ENCODE measurements at places on chromosomes 7 and 10. TPM values are rescaled to one million over a fixed set of nuclear protein-coding genes. Genes with fewer than 3 reads are reported as not detected.

DNA sequence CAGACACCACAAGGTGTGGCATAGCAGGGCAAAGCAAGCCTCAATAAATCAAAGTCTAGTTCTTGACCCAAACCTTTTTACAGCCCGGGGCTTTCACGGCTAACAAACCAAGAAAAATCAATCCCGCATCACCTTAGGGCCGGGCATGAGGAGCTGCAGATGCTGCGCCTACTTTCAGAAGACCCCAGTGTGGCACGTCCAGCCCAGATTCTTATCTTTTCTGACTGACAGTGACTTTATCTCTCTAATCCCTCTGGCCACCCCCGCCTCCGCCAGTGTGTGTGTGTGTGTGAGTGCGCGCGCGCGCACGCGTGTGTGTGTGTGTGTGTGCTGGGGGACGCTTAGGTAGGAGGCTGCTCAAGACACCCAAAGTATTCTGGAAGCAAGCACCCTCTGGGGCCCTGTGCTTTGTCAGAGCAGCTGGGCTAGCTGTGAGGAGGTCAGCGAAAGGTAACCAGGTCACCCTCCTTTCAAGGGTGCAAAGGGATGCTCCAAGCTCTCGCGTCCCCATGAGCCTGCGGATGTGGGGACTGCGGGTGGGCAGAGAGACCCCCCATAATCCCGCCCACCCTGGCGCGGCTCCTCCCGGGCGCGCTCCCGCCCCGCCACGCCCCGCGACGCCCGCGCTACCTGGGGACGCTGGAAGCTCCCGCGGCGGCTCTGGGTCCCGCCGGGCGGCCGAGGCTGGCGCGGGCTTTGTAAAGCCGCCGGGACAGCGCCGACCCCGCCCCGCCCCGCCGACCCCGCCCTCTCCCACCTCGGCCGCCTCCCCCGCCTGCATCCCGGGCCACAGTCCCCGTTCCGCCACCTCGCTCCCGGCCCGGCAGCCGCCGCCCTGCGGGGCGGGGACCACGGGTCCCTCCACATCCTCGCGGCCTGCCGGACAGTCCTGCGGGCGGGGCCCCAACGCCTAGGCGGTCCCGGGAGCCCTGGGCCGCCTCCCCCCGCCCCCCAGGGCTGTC lies 57.1 kb upstream of the RHOBTB1 start:
- no peak for DNase-seq

- DNase-seq: no peak
These were observed 352.4 kb downstream of the TCERG1L start for GRCh38 chr10:130958981-130959751.

GRCh38 chr7:18116661-18117060 lies 89.0 kb upstream of the PRPS1L1 start:
- no peak for DNase-seq

- DNase-seq: no peak
These were observed 605.6 kb upstream of the TEX47 start for GRCh38 chr7:89401099-89401498.

- no peak for DNase-seq
These were observed 173.5 kb downstream of the PLXNA4 start for GRCh38 chr7:132402751-132403245.

DNA sequence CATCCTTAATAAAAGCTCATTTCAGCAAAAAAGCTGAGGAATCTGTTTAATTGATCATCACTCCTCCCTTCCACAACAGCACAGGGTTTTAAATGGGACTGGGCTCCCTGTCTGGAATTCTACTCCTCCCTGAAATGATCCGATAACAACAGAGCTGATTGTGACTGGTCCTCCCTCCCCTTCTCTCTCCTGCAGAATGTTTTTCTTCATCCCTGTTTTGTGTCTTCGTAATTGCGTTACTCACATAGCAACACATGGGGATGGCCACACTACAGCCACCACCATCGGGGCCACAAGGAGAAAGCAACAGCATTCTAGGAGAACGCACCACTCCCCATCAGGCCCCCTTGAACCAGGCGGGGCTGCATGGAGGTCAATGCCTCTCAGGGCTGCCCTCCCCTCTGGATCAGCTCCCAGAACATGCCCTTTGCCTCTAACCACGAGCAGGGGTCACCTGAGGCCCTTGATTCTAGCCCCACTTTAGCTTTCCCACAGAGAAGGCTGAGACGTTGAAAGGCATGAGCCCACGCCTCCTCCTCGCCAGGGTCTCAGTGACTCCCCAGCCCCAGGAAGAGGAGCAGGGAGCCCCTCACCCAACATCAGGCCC lies 152.6 kb downstream of the PLXNA4 start:
- no peak for DNase-seq

DNA sequence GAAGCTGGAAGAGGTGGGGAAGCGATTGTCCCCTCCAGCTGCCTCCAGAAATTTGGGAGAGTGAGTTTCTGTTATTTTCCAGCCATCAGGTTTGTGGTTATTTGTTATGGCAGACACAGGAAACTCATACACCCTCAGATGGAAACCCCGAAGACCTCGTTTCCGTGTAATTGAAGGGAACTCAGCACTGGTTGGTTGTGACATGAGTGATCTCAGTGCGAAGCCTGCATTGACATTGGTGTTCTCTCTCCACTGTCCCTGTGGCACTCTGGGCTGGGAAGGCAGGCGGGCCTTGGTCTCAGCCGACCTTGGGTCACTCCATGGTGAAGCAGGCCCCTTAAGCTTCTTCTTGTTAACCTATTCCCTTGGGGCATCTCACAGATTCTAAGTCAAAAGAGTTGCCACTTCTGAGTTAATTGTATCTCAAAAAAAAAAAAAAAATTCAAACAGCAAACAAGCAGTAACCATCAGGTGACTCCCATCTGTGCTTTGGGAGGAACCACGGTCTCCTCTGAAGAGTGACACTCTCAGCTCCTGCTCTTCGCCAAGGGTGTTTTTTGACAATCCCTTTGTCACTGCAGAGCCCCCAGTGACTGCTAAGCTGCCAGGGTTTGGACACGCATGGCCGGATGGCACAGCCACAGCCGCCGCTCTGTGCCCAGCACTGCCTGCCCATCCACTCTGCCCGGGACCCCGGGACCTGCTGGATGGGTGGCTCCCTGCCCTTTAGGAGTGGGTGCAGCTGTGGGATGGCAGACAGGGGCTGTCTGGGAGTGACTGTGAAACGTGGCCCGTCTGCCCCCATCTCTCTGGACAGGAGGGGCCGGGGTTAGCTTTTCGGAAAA lies 233.6 kb downstream of the PRPF18 start:
- DNase-seq: no peak

Gene CADPS2
- polyA plus RNA-seq: 6.8 TPM

DNA sequence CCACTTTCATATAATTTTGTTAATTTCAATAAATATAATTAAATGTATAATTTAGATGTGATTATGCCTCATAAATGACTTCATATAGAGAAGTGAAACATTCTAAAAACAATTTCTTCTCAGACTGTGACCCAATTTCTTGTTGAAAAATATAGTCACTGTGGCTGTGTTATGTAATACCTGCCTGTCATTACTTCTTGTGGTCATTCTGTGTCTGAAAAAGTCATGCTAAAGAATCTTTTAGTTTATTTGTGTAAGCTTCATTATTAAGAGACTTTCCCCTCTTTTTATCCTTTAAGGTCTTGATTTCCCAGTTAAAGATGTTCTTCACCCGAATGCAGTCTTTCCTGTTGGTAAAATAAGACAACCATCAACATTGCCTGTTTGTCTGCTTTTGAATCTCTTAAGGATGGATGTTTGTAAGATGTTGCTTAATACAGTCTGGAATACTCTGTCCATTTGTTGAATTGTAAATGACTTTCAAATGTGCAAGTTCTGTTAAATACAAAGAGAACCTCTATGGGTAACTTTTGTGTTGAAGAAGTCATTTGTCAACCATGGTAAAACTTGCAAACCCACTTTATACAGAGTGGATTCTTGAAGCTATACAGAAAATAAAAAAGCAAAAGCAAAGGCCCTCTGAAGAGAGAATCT lies 16.0 kb downstream of the KAT6B start:
- no peak for DNase-seq

DNA sequence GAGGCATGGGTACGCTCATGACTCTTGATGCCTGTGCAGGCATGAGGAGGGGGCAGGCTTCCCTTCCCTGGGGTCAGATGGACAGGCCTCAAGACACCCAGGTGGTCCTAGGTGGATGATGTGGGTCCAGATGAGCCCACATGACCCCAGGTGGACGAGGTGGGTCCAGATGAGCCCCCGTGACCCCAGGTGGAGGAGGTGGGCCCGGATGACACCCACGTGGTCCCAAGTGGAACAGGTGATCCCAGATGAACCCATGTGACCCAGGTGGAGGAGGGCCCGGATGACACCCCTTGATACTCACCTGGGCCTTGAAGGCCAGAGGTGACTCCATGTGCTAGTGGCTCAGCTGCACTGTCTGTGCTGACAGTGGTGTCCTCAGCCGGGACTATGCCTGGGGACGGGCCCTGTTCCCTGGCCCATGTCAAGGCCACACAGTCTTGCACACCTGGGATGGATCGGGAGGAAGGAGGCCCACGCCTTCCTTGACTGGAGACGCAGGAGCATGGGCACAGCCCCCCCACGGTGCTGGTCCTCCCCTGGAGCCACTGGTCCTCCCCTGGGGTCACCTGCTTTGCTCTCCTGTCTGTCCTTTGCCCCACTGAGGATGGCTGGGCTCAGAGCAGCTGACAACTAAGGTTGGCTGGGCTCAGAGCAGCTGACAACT lies 3.2 kb downstream of the PRAP1 start:
- no peak for DNase-seq

- DNase-seq: no peak
These were observed 113.9 kb downstream of the GLRX3 start for GRCh38 chr10:130250127-130250526.

All from heart left ventricle (tissue), 16 donors.